T-helper 1 cell (primary cell): ENCODE measurements at places on chromosomes 5 and 9.

DNA sequence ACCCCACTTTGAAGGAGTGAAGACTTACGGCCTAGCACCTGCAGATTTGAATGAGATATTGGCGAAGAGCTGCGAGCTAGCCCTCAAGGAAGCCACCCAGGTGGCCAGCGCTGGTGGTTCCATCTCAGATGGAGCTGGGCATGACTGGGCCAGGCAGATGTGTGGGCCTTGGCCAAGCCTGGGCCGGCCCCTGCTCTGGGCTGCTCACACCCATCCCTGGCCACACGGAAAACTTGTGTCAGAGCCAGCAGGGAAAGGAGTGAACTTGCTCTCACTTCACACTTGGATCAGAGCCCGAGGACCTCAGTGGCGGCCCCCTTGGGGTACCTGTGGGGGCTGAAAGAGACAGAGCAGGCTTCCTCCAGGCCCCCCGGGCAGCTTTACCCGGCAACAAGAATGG, 44.2 kb downstream of the ROPN1L start:
- DNase-seq: no peak

DNA sequence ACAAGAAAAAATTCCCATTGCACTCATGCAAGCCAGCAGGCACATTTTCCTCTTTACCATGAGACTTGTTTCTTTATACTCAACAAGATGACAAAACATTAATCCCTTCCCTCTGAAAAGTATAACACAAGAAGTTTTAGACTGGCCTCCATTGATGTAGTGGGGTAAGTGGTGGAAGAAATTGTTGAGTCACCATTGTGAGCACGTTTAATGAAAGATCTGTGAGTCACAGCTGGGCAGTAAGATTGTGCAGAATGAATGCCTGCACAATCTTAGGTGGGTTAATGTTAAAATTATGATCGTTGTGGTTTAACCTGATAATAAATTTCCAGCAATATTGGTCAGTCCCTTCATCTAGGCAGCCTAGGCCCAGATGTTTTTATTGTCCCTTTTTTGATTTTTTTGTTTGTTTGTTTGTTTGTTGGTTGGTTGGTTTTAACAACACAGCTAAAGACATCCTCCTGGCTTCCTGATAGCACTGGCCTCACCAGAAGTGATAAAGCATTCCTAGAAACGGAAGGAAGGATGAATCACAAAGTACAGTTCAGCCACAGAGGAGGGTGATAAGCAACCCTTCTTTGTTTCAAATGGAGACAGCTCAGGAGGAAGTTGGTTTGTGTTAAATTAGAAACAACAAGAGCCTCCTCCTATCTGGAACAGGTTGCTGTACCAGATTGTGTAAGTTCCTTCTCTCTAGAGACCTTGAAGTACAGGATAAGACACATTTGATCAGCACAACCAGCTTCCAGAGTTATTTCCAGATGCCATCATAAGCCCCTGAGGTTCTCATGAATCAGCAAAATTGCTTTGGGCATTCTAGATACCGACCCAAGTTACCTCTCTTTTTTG, 40.3 kb downstream of the SLC24A2 start:
- DNase-seq: no peak

GRCh38 chr5:126368239-126368812, 54.9 kb upstream of the GRAMD2B start:
- no peak for DNase-seq

DNA sequence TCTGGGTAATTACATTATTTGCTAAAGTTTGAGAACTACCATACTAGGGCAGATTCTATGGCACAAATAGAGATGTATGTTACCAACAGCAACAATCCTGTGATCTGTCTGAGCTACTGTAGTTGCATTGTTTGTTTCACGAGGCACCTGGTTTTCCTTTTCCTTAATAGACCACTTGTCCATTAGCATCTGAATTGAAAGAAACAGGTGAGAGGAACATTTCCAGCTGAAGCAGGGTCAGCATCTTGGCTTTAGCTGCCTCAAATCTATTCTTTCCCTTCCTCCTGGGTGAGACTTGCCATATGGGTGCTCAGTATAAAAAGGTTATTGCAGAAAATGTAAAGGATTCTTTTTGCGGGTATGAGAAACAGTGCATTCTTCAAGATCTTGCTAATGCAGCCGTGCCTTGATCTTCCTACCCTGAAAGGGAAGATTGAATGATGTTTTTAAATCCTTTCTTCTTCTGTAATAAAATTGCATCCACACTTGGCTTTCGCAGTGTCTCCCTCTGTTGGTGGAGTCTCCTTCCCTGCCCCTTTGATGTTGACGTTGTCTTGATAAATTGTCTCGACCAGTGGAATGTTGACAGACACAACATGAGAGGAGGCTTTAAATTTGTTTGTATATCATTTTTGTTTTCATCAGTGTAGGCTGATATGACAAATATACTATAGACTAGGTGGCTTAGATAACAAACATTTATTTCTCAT, 118.0 kb upstream of the BRINP1 start:
- DNase-seq: no peak

- no peak for DNase-seq
Observed at GRCh38 chr5:2756211-2757152, 5.0 kb upstream of the IRX2 start.

GRCh38 chr5:90650767-90651166, 92.2 kb downstream of the ADGRV1 start:
- no peak for DNase-seq
